ENCODE measurements at places on chromosomes 4 and X. TPM values are rescaled to one million over a fixed set of nuclear protein-coding genes. Genes with fewer than 3 reads are reported as not detected.

The MAGEC3 gene
- not detected for total RNA-seq

The MAPK10 gene
- total RNA-seq, result not detected

The NUDT11 gene
- 2.6 TPM for total RNA-seq

The C1QTNF7 gene
- not detected for total RNA-seq

The CTAG2 gene
- 46.5 TPM for total RNA-seq

The DCAF4L1 gene
- 0.25 TPM for total RNA-seq

The VEGFC gene
- total RNA-seq, result not detected

The TNIP3 gene
- 18.3 TPM for total RNA-seq

The HSD17B11 gene
- 20.5 TPM for total RNA-seq

The PDGFRA gene
- total RNA-seq, result not detected

The SPRY1 gene
- 83.3 TPM for total RNA-seq

The MSANTD1 gene
- total RNA-seq, result 0.21 TPM

The RTL9 gene
- total RNA-seq, result not detected

The ARMCX1 gene
- 2.5 TPM for total RNA-seq

The SMAD1 gene
- total RNA-seq, result 1.1 TPM

The RASSF6 gene
- not detected for total RNA-seq

The ACSL4 gene
- 85.0 TPM for total RNA-seq

The CT47B1 gene
- total RNA-seq, result not detected

The MAGEA9B gene
- not detected for total RNA-seq

The TLR3 gene
- 0.13 TPM for total RNA-seq

The H2BW2 gene
- not detected for total RNA-seq

The SAGE1 gene
- total RNA-seq, result not detected

The TGIF2LX gene
- not detected for total RNA-seq

The HMX1 gene
- not detected for total RNA-seq

The TMEM31 gene
- total RNA-seq, result not detected

The MTCP1 gene
- 21.4 TPM for total RNA-seq

The CT55 gene
- total RNA-seq, result not detected

The MAGEH1 gene
- 16.6 TPM for total RNA-seq

The FGD1 gene
- total RNA-seq, result not detected

The TASL gene
- 1.2 TPM for total RNA-seq

The SPIN2B gene
- total RNA-seq, result 8.2 TPM

The PCDH19 gene
- not detected for total RNA-seq

The CPLX1 gene
- total RNA-seq, result 0.15 TPM

The GYPE gene
- 2.9 TPM for total RNA-seq

All from activated CD8-positive, alpha-beta memory T cell treated with anti-CD3 and anti-CD28 coated beads for 36 hours (primary cell).